ENCODE measurements at places on chromosomes 16 and 17.

- DNase-seq: no peak
Measured at GRCh38 chr17:29115961-29116803, 64.0 kb downstream of the MYO18A start.

DNA sequence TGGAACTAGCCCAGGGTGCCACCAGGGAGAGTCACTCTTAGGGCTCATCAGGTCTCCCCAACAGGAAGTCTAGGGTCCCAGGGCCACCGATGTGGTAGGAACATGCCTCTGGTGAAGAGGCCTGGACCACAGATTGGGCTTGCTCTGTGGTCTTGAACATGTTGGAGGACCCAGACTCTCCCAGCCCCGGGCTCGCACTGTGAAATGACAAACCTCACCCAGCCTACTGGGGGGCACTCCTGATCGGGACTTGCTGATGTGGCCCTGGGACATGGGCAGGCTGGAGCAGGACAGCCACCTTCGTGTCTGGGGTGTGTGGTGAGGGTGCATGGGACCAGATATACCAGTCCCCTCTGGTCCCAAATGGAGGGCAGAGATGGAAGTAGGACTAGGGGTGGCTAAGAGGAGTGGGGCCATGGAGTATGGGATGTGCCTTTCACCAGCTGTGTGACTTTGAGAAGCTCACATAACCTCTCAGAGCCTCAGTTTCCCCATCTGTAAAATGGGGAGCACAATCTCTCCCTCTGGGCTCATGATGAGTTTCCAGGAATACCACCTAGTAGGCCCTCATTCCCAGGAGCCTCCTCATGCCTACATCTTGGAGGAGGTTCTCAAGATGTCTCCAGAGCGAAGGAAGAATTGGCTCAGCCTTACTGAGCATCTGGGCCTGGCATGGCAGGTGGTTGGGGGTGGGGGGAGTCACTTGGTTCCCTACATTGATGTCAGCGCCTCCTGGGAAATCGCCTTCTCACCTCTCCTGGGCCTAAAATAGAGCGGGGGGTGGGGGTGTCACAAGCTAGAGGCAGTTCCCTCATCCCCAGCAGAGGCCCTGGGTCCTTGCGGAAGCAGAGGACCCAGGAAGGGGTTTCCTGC lies 1.5 kb upstream of the ADAM11 start:
- no peak for DNase-seq

DNA sequence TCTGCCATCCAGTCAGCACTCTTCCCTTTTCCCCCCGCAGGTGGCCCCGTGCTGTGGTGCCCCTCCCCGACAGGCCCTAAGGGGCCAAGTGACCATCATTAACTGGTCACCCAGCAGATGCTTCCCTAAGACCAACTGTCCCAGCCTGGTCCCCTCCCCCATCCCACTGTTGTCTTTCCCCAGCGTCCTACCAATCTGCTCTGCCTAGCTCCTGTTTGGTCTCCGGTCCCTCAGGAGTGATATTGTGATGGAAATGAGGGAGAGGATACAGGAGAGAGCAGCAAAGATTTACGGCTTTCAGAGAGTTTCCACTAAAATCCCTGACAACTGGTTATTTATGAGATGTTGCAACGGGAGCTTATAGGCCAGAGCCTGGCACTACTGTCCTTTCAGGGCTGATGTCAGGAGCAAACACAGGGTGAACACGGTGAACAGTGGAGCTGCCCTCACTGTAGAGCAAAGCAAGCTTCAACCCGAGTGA lies 1.4 kb upstream of the TTLL6 start:
- DNase-seq: no peak

- no peak for DNase-seq
Measured at GRCh38 chr16:9680968-9681367, 501.3 kb downstream of the GRIN2A start.

DNA sequence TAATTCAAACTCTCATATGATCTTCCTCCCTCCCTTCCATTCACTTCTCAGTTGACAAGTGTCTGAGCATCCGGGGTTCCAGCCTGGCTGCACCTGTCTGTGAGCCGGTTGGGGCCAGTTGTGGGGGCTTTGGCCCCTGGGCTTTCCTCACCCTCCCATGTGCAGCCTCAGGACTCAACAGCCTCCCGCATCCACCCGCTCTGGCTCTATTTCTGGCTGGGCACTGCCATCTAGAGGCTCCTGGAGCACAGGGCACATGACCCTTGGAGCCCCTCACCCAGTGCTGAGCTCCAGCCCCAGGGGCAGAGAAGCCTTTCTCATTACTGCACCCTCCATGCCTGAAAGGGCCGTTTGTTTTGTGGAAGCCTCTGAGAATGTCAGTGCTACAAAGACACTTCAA lies 43.3 kb downstream of the HAPSTR1 start:
- no peak for DNase-seq

GRCh38 chr17:18039535-18040260 lies 490 bp downstream of the GID4 start:
- no peak for DNase-seq

GRCh38 chr16:14500791-14501190 lies 129.3 kb downstream of the PARN start:
- no peak for DNase-seq

DNA sequence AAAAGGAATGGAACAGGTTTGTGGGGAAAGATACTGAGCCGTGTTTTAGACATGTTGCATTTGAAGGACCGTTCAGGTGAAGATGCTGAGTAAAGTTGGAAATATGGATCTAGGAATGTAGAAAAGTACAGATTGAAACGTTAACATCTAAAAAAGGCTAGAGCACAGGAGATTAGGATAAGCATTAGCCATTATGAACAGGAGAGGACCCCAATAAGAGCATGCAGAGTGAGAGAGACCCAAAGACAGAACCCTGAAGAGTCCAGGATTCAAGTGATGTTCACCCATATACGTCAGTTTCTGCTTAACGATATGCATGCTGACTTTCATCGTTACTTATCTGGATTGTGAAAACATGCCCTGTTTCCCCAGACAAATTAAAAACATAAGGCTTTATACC lies 140.5 kb downstream of the STX8 start:
- DNase-seq: no peak

GRCh38 chr17:27572665-27573064 lies 58.3 kb upstream of the LGALS9 start:
- no peak for DNase-seq

GRCh38 chr17:42076797-42077559 lies 21.3 kb downstream of the ZNF385C start:
- DNase-seq: no peak

DNA sequence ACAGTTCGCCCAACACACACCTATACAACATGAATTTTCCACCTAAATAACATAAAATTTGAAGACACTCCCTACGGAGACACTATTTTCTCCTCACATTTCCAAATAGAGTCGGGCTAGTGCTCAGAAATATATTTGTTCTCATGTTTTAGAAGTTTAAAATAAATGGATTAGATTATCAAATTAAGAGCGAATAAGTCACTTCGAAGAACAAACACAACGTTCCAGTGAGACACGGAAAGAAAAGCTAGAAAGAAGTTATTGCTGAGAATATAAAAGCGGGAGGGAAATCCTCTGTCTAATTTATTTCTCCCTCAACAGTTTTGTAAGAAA lies 2.0 kb upstream of the HS3ST3B1 start:
- no peak for DNase-seq

DNA sequence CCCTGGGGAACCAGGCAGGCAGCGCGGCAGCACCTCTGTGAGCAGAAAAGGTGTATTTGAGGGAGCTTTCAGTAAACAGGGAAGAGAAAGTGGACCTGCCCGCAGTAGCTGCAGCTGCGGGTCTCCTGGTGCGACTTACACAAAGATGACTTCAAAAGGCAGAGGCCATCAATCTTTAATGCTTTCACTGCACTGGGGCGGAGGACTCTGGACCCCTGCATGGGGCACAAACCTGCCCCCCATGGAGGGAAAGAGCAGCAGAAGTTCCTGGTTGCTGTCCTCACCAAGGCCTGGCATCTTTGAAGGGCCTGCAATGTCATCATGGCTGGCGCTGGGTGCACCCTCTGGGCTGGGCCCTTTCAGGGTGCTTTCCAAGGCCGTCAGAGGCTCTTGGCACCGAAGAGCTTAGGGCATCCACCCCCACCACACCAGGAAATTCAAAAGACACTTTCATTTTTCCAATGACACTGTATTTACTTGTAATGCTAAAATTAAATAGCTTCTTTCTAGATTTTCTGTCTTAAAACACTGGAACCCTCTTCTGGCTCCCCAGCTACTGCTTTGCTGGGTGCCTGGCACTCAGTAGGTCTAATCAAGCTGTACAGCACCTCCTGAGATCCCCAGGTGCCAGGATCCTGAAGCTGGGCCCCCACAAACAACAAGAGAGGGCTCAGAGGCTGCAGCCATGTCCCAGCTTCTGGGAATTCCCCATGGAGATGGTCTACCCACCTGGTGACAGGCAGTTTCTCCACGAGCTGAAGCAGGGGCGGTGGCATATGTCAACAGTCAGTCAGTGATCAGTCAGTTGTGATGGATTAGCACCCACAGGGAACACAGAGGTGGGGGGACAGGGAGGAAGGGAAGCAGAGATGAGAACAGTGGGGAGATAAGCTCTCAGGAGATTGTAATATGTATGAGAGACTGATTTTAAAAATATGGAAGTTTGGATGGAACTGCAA lies 2.1 kb upstream of the CACNG1 start:
- no peak for DNase-seq

- DNase-seq: no peak
Measured at GRCh38 chr17:61503961-61504360, 51.7 kb downstream of the TBX4 start.

GRCh38 chr16:73066331-73066926 lies 18.5 kb upstream of the ZFHX3 start:
- no peak for DNase-seq

- no peak for DNase-seq
Measured at GRCh38 chr16:81012974-81013373, 6.0 kb downstream of the CENPN start.
